ENCODE measurements at places on chromosomes 4 and X.

DNA sequence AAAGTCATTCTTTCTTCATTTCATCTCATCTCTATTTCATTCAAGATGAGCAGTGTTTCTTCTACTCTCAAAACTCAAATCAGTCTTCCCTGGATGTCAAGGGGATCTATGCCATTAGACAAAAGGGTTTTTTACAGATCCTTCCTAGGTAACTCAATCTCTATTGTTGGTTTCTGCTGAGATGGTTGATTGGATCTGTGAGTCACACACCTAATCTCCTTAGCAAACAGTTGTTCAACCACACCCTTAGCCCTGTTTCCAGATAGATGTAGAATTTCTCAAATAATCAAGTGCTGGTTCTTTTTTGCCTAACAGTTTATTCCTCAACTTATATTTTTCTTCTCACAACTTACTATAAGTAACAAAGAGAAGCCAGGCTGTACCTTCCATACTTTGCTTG is 200.5 kb downstream of the KDR start:
- DNase-seq, result no peak

DNA sequence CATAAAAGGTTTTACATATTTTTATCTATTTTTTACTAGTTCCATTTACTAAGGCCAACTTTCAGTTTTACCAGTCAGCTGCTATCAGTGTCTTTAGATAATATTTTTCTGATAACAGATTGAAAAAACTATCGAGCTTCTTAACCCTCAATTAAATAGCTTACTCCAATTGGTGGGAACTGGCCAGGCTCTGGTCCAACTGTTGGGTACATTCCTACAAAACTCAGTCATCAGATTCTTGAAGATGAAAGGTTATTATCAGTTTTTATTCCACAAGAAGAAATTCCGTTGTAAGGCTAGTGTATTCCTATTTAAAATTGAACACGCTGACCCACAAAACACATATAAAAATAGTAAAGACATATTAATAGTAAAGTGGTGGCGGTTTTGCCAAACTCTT is 346.2 kb downstream of the MAPK10 start:
- no peak for DNase-seq

DNA sequence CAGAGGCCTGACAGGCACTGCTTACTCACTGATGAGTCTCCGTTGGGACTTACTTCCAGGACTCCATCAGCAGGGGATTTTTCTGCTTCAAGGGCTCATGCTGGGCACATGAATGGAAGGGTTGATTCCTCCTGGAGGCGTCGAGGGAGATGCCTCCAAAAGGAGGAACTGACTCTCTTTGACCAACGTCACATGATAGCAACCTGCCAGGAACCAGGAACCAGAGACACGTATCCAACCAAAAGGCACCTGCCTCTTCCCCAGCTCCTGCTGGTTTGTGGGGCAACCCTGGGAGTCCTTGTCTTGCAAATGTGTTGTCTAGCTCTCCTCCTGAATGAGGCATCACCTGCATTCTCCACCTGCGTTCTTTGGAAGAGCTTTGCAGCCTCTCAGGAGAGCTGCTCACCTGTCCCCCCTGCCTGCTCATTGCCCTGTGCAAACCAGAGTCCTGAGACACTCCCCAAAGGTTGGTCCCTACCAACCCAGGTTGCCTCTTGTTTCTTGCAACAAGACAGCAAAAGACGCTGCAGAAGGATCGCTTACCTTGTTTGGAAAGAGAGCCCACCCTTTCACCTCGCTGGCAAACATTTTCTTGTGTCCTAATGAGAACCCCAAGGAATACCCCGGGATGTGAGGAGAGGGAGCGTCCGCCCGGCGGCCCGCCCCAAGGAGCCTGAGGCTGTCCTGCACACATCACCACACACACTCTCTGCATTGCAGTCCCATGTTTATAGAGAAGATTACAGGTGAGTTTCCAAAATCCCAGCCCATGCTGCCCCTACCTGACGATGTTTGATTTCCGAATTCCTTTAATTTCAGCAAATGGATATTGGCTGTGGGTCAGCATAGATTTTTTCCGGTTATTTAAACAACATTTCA is 30.5 kb upstream of the SHOX start:
- no peak for DNase-seq

GRCh38 chrX:30525732-30526131 is 51.8 kb downstream of the TASL start:
- no peak for DNase-seq

DNA sequence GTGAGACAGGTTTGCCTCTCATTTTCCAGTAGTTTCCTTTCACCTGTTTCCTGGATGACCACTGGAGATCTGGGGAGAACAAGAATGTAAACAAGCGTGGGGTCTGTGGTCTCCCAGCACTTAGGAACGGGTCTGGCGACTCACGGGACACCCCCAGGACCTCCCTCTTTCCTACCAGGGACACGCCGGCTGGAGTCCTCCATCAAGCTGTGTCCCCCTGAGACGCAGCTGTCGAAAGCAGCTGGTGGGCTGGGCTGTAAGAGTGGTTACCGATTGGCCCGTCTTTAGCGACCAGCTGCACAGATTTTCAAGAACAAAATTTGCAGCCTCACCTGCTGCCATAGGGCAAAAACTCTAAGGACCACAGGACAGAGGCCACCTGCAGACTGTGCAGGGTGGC is 11.9 kb downstream of the LRPAP1 start:
- no peak for DNase-seq

- no peak for DNase-seq
These were observed 350.6 kb downstream of the CHIC1 start for GRCh38 chrX:73913580-73913979.

- DNase-seq, result no peak
These were observed 23.2 kb downstream of the VEGFC start for GRCh38 chr4:176769514-176769913.

GRCh38 chrX:106987488-106987887 is 12.5 kb downstream of the MORC4 start:
- DNase-seq, result no peak

All from pons (tissue), 1 donor.